ENCODE measurements at places on chromosomes 2 and 18.

DNA sequence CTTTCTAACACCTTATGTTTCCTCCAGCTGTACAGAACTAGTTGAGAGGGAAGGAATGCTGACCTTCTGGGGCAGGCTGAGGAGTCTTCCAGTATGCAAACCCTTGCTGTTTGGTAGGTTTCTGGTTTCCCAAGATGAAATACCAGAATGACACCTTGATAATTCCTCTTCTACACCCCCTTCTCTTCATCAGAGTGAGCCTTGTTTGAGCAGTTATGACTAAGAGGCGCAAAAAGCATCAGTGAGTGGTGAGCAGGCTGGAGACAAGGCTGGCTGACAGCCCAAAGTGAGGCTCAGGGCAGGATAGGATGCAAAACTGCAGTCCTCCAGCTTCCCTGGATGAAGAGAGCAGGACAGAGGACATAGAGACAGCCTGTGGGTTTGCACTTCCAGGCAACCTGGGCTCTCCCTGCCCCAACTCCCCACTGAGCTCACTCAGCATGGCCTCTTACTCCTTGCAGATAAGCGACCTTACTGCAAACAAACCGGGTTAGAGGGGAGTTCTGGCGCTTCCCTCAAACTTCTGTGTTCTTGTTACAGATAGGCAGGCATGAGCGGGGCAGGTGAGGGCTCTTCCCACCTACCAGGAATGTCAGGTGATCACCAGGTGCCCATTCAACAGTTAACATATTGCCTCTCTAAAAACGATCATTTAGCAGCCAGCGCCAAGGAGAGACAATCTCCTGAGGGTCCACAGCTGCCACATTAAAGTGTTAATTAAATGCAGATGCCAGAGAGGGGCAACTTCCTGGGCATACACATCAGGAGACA lies 5.4 kb downstream of the MPPE1 start:
- DNase-seq, result no peak

GRCh38 chr2:197078535-197078934 lies 152.0 kb upstream of the PGAP1 start:
- no peak for DNase-seq

DNA sequence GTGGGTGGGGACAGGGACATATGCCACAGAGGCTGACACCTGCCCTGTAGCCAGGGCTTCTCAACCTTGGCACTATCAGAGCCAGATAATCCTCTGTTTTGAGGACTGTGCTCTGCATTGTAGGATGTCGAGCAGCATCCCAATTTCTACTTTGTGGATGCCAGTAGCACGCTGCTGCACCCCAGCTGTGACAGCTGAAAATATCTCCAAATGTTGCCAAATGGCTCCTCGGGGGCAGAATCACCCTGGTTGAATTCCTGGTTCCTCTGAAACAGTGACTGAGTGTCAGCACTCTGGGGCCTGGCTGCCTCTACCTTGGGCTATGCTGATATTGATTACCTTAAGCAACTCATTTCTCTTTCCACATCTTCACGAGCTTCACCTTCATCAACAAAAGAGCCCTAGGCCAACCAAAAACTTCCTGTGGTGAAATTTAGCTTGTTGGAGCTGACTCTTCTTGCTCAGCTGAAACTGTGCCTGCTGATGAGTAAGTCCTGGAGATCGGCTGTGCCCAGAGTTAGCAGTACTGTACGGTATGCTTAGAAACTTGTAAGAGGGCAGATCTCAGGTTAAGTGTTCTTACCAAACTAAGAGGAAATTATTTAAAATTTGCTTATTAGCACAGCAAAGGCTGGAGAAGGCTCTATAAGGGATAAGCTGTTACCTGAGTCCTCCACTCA lies 138.1 kb downstream of the SEPTIN10 start:
- DNase-seq, result no peak

GRCh38 chr2:197211881-197212342 lies 98.7 kb downstream of the ANKRD44 start:
- DNase-seq, result no peak

- DNase-seq, result no peak
These were observed 4.9 kb upstream of the DUSP2 start for GRCh38 chr2:96150007-96150640.

GRCh38 chr18:6297875-6298274 lies 116.8 kb downstream of the L3MBTL4 start:
- no peak for DNase-seq

- DNase-seq, result no peak
These were observed 2.8 kb downstream of the TMEM177 start for GRCh38 chr2:119681868-119682220.

GRCh38 chr2:161971551-161971950 lies 102.5 kb downstream of the DPP4 start:
- DNase-seq, result no peak

- no peak for DNase-seq
These were observed 23.4 kb upstream of the TNS1 start for GRCh38 chr2:218026244-218026643.

- no peak for DNase-seq
These were observed 291.8 kb downstream of the NEDD4L start for GRCh38 chr18:58335821-58336220.

- no peak for DNase-seq
These were observed 50.9 kb downstream of the HS1BP3 start for GRCh38 chr2:20599861-20600461.

DNA sequence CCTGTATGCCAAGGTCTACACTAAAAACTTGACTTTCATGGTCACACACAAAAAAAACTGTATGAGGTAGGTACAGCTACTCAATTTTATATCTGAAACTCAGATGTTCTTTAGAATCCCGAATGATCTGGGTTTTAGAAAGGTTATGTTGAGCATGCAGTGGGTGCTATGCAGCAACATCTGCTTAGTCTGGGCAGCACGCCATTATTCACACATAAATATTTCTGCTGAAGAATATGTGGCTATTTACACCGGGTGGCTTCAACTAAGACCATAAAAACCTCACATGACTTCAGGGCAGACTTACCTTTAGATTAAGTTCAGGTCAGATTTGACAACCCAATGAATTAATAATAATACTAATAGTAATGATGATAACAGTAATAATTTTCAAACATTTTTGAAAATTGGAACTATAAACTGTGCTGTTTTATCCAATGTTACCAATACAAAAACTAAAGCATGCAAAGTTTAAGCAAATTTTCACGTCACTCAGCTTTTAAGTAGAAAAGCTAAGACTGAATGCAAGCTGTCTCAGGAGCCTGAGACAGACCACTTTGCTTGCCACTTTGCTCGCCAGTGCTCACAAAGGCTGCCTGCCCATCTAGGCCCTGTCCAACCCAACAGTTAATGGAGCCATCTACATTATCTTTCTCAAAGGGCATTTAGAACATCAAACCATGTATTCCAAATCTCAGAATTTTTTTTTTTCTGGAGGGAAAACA lies 292.0 kb downstream of the CNTNAP5 start:
- DNase-seq, result no peak

- DNase-seq, result no peak
These were observed 64.4 kb upstream of the NRP2 start for GRCh38 chr2:205617905-205618304.

- DNase-seq, result no peak
These were observed 158.1 kb upstream of the SLC39A10 start for GRCh38 chr2:195498839-195499490.

- DNase-seq, result peak; percentile 68
These were observed 786 bp downstream of the TET3 start for GRCh38 chr2:73985308-73986084.

DNA sequence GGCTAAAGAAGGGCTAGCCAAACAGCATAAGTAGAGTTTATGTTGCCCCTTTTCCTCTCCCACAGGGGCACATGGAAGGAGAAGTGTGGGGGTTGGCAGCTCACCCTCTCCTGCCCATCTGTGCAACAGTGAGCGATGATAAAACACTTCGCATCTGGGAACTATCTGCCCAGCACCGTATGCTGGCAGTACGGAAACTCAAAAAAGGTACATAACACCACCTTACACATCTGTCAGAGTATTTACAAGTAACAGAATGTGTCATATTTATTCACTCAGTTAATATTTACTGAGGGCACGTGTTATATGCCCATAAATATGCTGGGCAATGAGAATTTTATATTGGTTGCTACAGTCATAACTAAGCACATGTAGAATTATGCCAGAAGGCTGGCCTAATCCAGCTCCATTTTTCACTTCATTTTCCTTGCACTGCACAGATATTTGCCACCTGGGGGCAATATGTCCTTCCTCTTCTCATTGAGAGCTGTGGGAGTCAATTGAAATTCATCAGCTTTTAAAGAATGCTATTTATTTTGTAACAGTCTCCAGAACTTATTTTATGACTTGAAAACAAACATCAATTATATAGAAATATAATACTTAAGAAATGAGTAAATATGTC lies 150.6 kb downstream of the RTN4 start:
- no peak for DNase-seq

DNA sequence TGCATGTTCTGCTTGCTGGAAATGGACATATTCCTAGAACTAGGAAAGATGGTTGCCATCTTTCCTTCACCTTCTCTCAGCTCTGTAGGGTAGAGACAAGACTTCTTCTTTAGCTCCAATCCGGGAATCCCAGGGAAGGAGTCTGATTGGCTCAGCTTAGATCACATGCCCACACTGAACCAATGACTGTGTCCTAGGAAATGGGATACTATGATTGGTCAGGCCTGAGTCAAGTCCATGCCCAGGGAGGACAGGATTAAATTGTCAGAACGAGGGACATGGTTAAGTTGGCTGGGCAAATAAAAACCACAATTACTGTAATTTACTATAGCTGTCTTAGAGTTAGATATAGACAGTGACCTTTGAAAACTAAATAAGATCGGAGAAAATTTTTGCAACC lies 31.4 kb downstream of the SEMA4F start:
- no peak for DNase-seq

GRCh38 chr2:8605351-8606065 lies 76.3 kb upstream of the ID2 start:
- DNase-seq, result no peak

GRCh38 chr2:8216397-8216796 lies 465.5 kb upstream of the ID2 start:
- DNase-seq, result no peak

GRCh38 chr18:74029161-74029560 lies 118.5 kb downstream of the FBXO15 start:
- DNase-seq, result no peak

DNA sequence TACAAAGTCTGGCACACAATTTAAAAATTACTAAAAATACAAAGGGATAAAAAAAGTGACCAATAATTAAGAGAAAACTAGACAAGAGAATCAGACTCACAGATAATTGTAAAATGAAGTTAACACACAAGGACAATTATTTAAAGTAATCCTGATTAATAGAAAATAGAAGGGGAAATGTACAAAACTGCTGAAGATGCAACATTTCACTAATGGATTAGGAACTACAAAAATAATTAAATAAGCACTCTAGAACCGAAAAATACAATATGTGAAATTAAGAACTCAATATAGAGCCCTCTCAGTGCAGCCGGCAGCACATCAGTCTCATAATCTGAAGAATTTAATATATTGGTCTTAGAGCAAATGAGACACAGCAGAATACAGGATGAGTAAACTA lies 24.6 kb downstream of the HYCC2 start:
- no peak for DNase-seq

DNA sequence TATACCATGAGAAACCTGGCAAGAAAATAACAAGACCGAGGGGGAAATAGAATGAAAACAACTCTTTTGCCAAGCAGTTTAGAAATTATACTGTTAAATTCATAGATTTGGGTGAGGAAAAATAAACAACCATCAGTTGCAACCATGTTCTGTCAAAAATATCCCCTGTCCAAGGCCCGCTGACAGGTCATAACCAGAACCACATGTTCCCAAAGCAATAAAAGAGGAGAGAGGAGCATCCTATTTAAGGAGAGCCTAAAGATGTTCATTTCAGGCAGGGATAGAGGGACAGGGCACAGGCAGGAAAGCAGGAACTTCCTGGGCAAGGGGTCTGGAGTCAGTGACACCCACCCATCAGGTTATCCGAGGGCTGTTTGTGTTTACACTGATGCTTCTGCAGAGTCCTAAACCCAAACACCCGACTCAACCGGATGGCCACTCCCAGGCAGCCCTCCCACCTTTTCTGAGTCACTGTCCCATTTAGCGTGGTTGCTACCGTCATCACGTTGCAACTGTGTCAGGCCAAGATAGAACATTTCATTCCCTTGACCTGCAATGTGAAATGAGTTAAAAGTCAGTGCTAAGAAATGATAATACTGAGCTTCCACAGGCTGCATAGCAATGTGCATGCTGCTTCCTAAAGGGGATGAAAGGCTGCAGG lies 468.3 kb upstream of the RAB12 start:
- DNase-seq, result no peak

DNA sequence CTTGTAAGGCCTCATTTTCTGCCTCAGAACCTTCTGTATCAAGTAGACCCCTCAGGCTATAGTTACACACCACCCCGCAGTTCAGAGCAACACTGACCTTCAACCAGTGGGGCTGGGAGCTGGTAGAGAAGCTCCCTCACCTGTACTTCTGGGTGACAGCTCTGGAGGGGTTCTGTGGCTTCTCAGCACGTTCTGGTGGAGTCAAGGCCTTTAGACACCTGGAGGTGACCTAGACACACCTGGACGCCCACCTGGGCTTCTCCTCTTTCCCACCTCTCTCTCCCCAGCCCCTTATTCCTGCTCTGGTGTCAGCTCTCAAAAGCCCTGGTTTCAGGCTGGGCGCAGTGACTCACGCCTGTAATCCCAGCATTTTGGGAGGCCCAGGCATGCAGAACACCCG lies 7.3 kb upstream of the CIB4 start:
- no peak for DNase-seq

GRCh38 chr2:224927646-224928173 lies 114.6 kb downstream of the DOCK10 start:
- no peak for DNase-seq

DNA sequence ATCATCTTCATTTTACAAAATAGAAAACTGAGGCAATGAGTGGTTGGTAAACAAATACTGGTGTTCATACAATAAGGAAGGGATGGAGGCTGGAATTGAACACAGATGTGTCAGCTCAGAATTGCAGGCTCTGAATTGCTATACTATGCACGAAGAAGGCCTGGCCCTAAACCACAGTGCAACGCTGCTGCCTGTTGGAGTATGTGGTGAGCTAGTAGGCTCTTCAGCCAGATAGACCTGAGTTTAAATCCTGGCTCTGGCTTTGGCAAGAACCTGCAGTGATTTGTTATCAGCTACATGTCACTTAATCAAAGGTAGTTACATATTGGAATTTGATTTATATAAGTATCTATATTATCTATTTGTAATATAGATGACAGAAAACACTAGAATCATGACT lies 1602.4 kb upstream of the CELF4 start:
- no peak for DNase-seq

All from stimulated activated CD4-positive, alpha-beta T cell treated with anti-CD3 and anti-CD28 coated beads, Interleukin-15, amount 100 ng/mL, for 1 hour (primary cell).